Central memory CD4-positive, alpha-beta T cell (primary cell): ENCODE measurements at places on chromosomes 6 and 20.

DNA sequence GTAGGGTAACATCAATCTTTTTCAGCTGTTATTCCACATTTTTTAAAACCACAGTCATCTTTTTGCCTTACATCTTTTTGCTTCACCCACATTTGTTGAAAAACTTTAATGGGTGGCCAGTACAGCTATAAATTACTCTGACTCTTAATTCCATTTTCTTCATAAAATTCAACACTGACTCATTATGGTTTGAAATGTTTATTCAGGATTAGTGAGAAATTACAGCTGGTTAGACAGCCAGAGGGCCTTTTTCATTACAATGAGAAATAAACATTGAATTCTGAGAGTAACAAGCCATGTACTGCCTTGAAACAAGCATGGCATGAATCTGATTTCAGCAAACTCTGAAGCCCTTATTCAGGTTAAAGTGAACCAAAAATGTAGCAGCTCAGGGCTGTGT, 19.5 kb downstream of the NDUFAF4 start:
- no peak for DNase-seq

DNA sequence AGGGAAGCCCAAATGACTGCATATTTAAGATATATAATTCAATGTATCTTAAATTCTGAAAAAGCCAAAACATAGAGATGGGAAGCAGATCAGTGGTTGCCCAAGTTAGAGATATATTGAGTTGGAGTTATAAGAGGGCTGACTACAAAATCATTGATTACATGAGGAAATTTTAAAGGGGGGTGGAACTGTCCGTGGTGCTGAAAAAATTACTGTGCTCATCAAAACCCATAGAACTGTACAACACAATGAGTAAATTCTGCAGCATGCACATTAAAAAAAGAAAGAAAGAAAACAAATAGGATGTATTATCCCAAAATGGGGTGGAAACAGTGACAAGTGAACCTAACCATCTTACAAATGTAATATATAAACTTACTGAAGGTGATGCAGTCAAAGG, 100.9 kb downstream of the FUT9 start:
- no peak for DNase-seq

DNA sequence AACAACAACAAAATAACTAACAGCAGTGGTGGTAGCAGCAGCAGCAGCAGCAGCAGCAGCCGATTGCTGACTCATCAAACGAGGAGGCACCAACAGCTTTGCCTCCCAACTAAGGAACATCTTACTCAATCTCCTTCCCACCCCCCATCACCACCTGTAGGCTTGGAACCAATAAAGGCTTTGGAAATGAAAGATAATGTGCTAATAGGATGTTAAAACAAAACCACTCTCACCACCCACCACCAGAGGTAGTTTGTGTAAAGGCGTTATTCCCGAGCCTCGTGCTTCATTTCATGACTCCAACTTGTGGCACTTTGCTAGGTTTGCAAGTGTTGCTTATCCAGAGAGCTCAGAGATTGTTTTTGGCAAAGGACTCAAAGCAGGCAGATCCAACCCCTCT, 346.5 kb downstream of the CD83 start:
- no peak for DNase-seq

- DNase-seq = no peak
Observed at GRCh38 chr6:13407709-13408695, 79.4 kb downstream of the GFOD1 start.

GRCh38 chr20:8007490-8007889, 12.1 kb downstream of the TMX4 start:
- DNase-seq = no peak

GRCh38 chr6:31737991-31738979, 1.5 kb upstream of the MSH5 start:
- peak; percentile 83 for DNase-seq

GRCh38 chr6:122207794-122208193, 191.7 kb upstream of the HSF2 start:
- DNase-seq = no peak

DNA sequence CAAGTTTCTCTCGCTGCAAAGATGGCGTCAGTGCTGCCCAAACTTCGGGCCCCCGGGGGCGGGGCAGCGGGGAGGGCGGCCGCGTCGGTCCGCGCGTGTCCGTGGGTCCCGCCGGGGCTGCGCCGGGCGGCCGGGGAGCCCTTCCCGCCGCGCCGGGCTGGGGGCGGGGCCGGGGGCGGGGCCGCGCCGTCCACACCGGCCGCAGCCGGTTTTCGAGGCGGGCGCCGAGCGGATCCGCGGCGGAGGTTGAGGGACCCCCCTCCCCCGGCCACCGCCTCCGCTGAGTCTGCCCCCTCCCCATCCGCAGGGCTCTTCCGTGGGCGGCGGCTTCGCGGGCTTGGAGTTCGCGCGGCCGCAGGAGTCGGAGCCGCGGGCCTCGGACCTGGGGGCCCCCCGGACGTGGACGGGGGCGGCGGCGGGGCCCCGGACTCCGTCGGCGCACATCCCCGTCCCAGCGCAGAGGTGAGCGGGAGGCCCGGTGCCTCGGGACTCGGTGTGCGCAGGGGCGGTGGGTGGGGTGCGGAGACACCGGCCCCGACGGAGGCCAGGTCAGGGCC, 572 bp downstream of the SLC2A4RG start:
- DNase-seq = peak; percentile 53

- DNase-seq = no peak
Observed at GRCh38 chr6:37321516-37322415, 32.0 kb upstream of the RNF8 start.

DNA sequence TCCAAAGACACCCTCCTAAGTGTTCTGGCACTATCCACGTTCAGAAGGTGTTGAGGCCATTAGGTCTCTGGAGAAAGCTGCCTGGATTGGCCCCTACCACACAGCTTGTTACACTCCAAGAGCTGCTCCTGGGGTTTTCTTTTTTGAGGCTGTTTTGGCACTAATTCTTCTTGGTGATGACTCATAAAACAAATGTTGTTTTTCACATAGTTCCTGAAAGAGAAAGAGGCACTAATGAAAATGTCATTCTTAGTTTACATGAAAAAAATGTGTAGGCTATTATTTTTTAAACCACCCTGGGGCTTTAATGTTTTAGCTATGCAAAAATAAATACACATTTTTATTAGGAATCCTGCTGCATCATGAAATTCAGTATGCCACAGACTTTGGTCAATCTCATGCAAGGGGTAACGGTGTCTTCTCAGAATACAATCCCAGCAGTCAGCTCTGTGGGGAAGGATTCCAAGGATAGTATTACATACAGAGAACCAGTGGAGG, 38.1 kb downstream of the TBPL1 start:
- no peak for DNase-seq
